ENCODE measurements at places on chromosomes 3 and 15.

GRCh38 chr3:163490119-163490518, 1588.2 kb downstream of the SI start:
- no peak for DNase-seq

DNA sequence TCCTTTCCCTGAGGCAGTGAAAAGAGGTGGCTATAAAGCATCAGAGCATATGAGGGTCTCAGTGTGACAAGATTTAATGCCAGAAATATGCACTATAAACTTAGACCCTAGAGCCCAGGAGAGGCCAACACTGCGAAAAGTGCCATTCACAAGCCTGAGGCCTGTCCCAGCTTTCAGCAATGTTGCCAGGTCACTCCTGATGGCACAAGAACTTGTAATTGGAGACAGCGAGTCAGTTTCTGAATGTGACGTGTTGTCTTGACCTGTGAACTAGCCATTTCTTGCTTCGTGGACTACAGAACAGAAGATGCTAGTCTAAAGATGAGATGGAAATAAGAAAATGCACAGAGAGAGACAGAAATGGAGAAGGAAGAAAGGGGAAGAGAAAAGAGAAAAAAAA, 87.9 kb downstream of the WDR72 start:
- DNase-seq: no peak

- DNase-seq: peak; percentile 90
Observed at GRCh38 chr15:99123713-99124451, 19.0 kb downstream of the SYNM start.

- DNase-seq: no peak
Observed at GRCh38 chr15:26970712-26971210, at the start of gene GABRG3. TSS of gene GABRG3 (plus strand) at chr15:26971181.

- no peak for DNase-seq
Observed at GRCh38 chr15:58474741-58475323, 43.0 kb downstream of the LIPC start.

DNA sequence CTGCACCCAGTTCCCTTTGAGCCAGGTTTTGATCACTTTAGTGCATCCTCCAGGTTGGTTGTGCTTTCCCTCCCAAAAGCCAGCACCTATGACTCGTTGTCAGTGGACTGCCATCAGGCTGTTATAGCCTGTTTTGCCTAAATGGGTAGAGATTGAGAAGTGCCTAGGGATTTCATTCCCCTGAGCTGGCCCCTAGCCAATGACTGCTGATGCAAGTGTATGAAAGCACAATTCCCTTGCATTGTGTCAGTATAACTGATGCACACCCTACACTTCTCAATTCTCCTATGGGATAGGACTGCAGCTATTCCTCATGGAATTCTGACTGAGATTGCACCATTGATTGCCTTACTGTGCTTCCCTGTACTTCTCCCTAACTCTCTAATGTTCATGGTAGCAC, 102.1 kb upstream of the ARPP21 start:
- no peak for DNase-seq

DNA sequence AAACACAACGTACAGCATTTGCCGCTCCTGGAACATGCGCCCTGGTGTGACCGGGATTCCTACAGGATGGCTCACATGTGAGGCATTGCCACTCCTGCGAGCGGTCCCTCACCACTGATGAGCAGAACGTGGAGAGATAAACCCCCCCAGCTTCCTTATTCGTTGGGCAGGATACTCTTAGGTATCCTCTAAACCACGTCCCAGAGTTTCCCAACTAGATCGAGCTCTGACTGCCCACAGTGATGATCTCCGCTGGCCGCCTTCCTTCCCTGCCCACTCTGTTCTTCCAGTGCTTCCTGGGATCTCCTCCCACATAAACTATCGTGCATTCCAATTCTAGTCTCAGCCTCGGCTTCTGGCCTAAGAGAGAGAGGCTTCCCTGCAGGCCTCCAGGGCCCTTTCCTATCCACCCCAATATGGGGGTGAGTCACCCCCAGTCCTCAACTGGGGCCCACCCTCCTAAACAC, 91.8 kb downstream of the TOP2B start:
- no peak for DNase-seq

- no peak for DNase-seq
Observed at GRCh38 chr15:57549935-57550334, 41.8 kb upstream of the MYZAP start.

DNA sequence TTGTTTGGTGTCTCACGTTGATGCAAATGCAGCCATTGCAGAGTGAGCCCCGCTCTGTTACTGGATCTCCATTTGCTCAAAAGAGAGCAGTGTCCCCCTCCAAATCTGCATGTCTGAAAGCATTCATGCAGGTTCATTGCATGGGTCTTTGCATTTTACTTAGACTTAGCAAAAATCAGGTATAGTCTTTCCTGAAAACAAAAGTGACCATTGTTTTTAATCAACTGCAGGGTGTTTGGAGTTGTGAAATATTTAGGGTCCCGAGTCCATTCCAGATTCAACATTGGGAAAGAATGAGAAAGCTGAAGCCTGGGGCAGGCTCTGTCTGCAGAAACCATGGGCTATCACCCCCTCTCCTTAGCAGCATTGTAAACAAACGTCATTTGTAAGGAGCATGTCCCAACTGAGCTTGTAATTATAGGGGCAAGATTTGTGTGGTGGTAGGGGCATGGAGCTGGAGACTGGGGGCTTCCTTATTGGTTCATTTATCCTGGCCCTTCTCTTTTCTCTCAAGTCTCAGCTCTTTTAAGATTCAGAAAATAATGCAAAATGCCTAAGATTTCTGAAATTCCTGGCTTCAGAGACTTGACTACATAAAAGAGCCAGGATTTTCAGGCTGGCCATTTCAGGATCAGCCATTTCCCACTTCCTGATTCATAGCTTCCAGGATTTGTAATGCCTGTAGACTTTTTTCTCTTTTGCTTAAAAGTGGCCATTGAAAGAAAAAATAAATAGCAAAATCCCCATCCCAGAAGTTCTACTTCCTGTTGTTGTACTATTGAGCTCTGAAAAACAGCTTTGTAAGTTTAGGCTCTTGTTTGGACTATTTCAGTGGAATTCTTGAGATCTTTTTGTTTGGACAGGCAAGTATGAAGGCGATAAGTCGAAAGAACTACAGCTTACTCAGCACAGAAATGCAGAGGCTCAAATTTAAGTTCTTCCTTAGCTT, 23.0 kb downstream of the IGF1R start:
- peak; percentile 50 for DNase-seq

DNA sequence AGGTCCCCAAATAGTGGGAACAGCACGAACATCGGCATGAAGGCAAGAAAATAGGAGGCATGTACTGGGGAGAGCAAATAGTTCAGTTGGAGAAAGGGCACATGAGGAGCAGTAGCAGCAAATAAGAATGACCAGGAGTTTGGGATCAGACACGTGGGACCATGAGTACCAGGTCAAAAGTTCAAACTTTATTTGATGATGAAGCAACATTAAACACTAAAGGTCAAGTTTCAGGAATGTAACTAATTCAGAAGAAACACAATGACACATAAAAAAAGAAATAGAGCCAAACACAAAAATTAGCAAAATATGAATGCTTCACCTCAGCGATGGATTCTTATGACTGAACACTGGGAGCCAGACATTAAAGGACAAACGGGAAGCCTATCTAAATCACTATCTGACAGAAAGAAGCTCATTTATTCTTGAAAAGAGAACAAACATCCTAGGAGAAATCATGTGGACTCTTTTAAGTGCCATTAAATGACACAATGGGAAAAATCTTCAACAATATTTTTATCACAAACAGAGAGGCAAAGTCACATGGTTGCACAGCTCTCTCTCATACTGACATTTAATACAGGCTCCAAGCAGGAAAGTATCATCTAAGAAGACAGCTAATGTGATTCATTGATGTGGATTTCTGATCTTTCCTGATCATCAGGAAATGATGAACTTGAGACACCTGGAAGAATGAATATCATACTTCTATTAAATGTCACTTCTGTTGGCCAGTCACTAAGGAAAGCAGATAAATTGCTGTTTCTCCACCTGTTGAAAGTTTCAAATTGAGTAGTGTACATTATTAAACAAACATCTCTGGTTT, 216.9 kb upstream of the THBS1 start:
- peak; percentile 55 for DNase-seq
